ENCODE measurements at places on chromosomes 6 and 20.

DNA sequence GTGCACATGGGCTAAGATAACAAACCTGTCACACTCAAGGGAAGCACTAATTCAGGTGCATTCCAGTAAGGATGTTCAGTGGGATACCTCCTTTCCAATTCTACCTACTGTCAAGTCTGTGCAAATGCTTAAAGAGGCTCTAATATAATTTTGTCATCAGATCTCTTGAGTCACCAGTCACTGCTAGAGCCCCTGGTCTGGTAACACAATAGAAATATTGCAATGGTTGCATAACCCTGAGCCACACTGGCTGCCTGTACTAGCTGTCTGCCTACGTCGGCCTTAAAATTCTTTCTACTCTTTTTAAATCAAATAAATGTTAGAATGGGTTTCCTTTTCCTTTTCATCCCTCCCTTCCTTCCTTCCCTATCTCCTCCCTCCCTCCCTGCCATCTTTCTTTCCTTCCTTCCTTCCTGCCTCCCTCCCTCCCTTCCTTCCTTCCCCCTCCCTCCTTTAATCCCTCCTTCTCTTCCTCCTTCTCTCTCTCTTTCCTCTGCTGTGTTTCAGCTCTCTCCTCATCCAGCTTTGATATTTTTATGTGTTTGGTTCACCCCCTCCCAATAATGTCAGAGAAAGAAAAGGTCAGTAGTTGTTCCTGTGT is 28.1 kb upstream of the OLIG3 start:
- DNase-seq: no peak

DNA sequence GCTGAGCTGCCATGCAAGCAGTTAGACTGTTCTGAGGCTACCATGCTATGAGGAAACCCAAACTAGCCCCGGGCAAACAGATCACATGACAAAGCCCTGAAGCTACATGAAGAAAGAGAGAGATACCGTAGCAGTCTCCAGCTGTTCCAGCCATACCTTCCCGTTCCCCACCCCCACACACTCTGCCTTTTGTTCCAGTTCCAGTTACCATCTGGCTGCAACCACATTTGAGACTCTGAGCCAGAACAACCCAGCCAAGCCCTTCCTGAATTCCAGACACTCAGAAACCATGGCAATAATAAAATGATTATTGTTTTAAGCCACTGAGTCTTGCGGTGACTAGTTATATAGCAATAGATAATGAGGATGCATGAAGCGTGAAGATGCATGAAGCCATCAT is 28.3 kb downstream of the RIN2 start:
- peak; percentile 7 for DNase-seq

DNA sequence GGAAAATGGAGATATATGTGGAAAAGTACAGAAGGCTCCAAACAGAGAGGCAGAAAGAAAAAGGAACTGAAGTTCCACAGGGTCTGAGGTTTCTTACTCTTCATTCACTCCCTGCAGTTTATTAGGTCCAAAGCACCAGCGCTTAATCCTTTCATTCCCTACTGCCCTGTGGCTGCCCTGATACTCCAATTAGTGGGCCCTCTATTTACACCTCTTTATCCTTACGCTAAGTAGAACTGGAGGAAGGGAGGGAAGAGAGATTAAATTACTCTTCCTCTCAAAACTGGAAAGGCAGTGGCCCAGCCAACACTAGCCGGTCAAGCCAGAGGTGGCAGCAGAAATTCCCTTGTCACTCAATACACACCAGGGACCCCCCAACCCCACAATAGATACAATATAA is 20.4 kb downstream of the TRERF1 start:
- DNase-seq: no peak

GRCh38 chr6:13916230-13916944 is 8.4 kb upstream of the RNF182 start:
- DNase-seq: no peak

- DNase-seq: no peak
These were observed 28.1 kb downstream of the ANGPT4 start for GRCh38 chr20:888057-888456.

- DNase-seq: no peak
These were observed 50.8 kb upstream of the TAGAP start for GRCh38 chr6:159095616-159096015.

DNA sequence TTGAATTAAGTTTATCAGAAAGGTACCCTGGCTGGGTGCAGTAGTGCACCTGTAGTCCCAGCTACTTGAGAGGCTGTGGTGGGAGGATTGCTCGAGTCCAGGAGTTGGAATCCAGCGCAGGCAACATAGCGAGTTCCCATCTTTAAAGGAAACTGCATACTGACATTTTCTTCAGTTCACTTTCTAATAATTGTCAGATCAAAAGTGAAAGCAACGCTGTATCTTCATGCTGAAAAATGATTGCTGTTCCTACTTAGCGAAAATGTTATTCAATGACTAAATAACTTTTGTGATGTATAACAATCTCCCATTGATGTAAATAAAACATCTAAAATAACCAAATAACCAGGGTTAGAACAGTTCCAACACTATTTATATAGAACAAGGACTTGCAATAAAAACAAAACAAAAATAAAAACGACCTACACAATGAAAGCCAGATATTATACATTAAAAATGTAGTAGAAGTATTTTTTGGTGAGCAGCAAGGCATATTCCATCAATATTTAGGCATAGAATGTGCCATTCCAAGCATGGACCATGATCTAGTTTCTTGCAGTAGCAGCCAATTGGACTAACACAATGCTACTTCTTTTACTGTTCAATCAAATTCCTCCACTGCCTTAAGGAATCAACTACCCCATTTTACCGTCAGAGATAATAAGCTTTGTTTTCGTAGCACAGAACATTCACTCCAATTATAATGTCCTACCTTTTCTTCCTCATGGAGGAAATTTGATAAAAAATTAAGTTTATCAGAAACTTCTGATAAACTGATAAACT is 1.5 kb downstream of the LATS1 start:
- DNase-seq: no peak

DNA sequence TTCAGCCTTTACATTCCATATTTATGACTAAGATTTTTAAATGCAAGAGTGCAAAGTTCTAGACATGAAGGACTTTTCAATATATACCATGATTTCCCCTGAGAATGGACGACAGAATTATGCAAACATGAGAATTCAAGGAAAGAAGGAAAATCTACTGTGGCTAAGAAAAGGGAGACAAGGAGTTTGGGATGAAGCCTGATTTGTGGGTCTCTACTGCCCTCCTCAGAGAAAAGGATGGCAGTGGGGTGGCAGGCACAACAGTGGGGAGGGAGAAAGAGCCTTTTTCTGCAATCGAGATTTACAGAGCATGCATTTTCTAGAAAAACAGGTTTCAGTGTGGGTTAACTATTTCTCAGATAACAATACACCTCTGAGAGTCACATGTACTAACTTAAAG is 466.9 kb upstream of the NRSN1 start:
- DNase-seq: peak; percentile 41

- no peak for DNase-seq
These were observed 16.9 kb upstream of the STK35 start for GRCh38 chr20:2084703-2085102.

DNA sequence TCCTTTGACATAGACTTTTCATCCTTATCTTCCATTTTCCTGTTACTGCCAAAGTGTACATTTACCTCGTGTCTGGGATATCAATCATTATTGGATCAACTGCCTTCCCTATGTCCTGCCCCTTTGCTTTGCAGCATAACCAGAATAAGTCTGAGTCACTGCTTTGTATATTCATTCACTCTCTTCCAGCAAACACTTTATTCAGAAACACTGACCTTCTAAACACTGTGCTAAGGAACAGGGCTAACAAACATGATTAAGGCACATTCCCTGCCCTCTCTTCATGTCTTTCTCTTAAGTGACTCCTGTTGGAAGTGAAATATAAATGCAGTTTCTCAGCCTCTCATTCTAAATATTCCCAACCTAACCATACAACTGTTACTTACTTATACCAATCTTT is 66.9 kb downstream of the COL19A1 start:
- DNase-seq: no peak

DNA sequence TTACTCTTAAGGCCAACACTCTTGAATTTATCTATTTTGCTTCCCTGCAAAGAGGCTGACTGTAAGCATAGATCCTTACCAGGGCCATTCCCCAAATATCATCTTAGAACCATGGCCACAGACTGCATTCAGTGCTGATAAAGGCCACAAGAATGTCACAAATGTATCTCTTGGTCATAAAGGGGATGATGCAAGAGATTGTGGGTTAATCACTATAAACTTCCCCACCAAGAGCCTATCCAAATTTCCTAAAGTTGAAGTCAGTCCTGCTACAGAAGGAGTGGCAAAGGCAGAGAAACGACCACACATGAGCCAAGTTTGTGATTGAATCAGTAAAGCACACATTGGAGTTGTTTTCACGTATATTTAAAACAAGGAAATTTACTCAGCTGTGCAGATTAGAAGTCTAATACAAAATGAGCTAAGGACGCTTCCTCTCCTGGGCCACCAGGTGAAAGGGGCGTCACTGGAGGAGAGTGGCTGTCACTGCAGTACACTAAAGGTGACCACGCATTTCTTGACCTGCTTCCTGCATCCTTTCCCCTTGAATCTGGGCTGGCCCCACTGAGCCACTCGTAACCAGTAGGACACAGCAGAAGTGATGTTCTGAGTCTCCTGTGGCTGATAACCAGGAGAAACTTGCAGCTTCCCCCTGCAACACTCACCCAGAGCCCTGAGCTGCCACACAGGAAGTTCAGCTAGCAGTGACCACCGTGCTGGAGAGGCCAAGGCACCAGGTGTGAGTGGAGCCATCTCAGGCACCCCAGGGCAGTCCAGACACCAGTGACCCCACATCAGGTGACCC is 181.9 kb downstream of the SYNDIG1 start:
- DNase-seq: no peak

DNA sequence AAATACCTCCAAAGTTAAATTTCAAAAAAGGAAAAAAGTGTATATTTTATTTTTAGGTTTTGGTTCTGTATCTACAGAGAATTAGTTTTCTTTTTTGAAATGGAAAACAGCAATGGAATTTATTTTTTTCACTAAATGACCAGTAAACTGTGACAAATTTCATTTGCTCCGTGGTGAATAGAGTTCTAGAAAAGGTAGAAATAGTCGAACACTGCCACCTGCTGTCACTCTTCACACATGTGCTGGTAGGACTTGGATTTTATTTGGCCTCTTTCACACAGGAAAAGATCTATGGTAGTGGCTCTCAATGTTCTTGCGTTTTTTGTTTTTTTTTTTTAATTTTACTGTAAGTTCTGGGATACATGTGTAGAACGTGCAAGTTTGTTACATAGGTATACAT is 312.5 kb downstream of the EYA4 start:
- DNase-seq: peak; percentile 9

DNA sequence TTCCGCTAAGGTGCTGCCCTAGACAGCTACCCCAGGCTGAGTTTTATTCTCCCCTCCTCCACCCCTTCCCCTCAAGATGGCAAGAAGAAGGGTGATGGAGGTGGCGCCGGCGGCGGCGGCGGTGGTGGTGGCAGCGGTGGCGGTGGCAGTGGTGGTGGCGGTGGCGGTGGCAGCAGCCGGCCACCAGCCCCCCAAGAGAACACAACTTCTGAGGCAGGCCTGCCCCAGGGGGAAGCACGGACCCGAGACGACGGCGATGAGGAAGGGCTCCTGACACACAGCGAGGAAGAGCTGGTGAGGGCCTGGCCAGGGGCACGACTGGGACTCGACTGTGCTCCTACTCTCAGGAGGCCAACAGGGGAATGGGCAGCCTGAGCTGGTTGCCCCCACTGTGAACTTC is 35.1 kb downstream of the EIF2S2 start:
- DNase-seq: no peak

DNA sequence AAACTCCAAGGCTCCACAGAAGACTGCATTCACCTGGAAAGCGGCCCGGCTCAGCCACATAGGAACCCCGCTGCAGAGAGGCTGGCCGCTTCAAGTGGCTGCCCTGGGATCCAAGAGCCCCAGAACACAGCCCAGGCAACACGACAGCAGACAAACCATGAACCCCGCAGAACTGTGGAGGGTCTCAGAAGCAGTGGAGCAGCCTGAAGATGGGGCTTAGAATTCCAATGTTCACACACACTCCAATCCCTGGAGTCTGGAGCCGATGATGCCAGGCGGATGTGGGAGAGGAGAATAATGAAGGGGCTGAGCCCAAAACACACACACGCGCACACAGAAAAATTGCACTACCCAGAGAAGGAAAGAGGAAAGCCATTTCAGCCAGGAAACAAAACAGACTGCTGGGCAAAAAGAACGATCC is 52.4 kb downstream of the NINL start:
- no peak for DNase-seq

- no peak for DNase-seq
These were observed 12.5 kb downstream of the CDC5L start for GRCh38 chr6:44399991-44400390.

- no peak for DNase-seq
These were observed 19.1 kb downstream of the BTN2A1 start for GRCh38 chr6:26476896-26477295.

DNA sequence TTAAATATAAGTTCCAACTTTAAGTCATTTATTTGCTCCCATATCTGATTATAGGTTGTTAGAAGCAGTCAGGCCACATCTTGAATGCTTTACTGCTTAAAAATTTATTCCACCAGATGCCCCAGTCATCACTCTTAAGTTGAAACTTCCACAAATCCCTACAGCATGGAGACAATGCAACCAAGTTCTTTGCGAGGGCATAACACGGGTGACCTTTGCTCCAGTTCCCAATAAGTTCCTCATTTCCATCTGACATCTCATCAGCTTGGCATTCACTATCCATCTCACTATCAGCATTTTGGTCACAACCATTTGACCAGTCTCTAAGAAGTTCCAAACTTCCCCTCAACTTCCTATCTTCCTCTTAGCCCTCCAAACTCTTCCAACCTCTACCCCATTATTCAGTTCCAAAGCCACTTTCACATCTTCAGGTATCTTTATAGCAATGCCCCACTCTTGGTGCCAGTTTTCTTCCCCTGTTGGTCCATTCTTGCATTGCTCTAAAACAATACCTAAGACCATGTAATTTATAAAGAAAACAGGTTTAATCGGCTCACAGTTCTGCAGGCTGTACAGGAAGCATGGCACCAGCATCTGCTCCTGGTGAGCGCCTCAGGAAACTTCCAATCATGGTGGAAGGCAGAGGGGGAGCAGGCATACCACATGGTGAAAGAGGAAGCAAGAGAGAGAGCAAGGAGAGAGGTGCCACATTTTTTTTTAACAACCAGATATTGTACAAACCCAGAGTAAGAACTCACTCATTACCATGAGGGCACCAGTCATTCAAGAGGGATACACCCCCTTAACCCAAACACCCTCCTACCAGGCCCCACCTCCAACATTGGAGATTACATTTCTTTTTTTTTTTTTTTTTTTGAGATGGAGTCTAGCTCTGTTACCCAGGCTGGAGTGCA is 15.9 kb upstream of the ITPR3 start:
- no peak for DNase-seq

DNA sequence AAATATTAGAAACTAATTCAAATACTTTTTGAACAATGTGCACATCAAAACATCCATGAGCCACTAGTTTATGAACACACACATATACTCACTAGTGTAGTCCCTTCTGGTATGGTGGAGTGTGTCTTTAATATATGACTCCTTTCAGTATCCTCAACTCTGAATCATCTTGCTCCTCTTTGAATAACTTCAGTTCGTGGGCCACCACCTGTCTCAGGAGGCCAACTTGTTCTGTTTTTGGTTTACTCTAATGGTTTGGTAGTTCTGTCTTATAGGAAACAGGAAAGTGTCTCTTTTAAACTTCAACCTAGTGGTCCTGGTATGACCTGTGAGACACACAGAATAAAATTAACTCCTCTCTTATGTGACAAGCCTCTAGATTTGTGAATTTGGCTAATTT is 55.6 kb downstream of the ZNF292 start:
- DNase-seq: no peak

All from NCI-H1105 (cell line).